ENCODE measurements at places on chromosomes 2 and 18.

DNA sequence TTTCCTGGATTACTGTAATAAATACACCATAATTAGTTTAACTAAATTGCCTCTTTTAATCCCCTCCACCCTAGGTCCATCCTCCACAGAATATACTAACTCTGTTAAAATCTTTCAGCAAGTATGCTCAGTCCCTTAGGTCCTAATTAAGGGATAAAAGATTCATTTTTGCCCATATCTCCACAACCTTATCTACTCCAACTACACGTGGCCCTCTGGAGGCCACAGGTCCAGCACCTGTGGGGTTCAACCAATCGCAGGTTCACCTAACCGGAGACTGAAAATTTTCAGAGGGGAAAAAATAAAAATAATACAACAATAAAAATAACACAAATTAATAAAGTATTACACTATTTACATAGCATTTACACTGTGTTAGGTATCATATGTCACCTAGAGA is 86.4 kb downstream of the MAP4K3 start:
- DNase-seq, result no peak

GRCh38 chr2:160282063-160282580 is 82.0 kb upstream of the ITGB6 start:
- no peak for DNase-seq

GRCh38 chr18:1760901-1761300 is 810.4 kb downstream of the METTL4 start:
- DNase-seq, result no peak

DNA sequence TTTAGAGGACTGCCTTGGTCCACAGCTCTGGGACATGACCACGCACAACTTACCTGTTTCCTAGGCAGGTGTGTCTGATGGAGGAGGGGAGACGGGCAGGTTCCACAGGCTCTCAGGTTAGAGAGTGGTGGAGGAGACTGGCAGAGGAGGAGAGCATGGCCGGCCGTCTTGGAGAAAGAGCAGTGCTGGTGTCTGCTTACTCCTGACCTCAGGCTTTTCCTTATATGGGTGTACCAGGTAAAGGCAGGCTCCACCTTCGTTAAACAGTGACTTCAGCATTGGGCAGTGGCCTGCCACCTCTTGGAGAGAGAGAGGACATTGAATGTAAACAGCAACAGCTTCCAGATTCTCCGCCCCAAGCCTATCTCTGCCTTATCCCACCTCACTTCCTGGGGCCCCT is at the start of gene CAPN13:
Gene CAPN13, minus strand, starts transcription at position 198 of the 400 bp plus-strand sequence. CDS start 20,121 bp downstream, outside the sequence.
- no peak for DNase-seq

GRCh38 chr18:50331691-50332090 is 43.2 kb upstream of the SKA1 start:
- no peak for DNase-seq

DNA sequence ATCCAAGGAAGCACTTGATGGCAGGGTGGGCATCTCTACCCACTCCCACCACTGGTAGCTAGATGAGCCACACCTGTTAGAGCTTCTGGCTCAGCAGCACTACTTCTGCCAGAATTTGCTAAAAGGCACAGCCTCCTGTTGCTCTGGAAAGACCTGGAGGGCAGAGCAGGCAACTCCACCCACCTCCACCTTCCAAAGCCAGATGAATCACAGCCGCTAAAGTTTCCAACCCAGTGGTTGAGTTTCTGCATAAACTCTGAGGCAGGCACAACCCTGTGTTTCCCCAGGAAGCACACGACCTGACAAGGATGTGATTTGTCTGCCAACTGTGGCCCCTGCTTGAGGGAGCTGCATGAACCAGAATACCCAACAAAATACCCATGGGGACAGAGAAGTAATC is 111.6 kb upstream of the GCFC2 start:
- no peak for DNase-seq

GRCh38 chr2:174024524-174025270 is 59.5 kb upstream of the SP3 start:
- DNase-seq, result no peak

GRCh38 chr18:9115984-9116383 is 13.5 kb downstream of the NDUFV2 start:
- DNase-seq, result no peak

DNA sequence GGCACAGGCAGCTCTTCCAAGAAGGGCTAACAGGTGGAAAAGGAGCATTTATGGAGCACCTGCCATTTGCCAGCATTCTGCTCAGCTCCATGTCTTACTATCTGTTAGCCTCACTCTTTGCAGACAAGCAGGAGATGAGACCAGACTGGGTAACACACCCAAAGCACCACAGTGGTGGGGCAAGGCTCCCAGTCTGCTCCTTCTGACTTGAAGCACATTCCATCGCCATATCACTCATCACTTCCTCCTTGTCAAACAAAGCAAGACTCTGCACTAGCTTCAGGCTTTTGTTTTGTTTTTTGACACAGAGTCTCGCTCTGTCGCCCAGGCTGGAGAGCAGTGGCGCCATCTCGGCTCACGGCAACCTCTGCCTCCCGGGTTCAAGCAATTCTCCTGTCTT is 182.8 kb downstream of the MGAT5 start:
- no peak for DNase-seq

GRCh38 chr2:170098626-170099312 is 79.2 kb upstream of the MYO3B start:
- DNase-seq, result no peak

DNA sequence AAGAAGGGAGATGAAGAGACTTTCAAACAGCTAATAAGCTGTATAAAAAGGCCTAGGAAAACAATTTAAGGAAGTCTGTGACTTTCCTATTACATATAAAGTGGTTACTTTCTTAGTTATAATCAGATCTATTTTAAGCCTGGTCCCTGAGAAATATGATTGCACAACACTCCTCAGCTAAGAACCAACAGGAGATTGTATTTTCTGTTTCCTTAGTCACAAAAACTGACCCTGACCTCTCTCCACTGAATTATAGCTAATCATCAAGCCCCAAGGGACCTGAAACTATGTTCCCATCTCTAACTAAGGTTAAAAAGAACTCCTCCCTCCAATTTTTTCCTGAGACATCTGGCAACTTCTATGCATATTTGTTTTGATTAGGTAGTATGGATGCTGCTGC is 106.9 kb downstream of the ROCK1 start:
- DNase-seq, result no peak

GRCh38 chr2:191907545-191907944 is 60.7 kb upstream of the CAVIN2 start:
- DNase-seq, result no peak

GRCh38 chr2:42051543-42052235 is 3.9 kb downstream of the PKDCC start:
- DNase-seq, result no peak

- no peak for DNase-seq
These were observed 11.0 kb downstream of the FIGLA start for GRCh38 chr2:70779491-70779890.

DNA sequence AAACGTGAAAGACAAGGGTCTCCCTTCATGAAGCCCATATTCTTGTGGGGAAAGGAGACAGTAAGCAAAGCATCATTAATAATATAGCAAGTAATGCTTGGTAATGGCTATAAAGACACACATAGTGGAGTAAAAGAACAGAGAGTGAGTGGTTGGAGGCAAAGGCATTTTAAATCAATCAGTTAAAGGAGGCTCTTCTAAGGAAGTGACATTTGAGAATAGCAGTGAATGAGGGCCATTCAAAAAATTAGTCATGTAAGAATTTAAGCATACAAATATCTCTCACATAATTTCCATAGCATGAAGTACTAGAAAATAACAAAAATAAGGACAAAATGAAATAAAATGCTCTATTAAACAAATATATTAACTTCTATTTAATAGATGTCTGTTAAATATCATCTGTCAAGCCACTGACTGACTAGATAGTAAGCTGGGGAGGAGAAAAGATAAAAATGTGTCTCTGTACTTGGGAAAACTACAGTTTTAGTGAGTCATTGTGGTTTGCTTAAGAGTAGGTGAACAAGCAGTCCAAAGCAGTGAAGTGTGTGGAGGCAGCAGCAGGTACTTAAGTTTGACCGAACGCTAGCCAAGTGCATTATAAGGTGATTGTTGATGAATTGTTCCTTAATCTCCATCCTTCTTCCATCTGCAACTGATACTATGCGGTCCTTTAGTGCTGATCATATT is 160.1 kb downstream of the PARD3B start:
- DNase-seq, result no peak

DNA sequence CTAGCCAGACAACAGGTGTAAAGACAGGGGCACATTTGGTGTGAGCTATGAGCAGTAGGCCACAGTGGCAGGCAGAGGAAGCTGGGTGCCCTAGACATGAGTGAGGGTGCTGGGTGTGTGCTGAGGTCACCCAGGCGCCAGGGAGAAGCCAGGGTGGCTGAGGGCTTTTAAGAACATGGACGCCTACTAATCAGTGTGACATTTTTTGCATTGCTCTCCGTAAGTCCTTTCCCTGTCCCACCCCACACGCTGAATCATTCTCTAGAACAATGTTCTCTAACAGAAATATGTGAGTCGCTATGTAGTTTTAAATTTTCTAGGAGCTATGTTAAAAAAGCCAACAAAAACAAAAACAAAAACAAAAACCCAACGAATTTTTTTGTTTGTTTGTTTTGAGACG is 204.5 kb upstream of the REV1 start:
- no peak for DNase-seq

- no peak for DNase-seq
These were observed 150.6 kb upstream of the COPS8 start for GRCh38 chr2:236935083-236935482.

DNA sequence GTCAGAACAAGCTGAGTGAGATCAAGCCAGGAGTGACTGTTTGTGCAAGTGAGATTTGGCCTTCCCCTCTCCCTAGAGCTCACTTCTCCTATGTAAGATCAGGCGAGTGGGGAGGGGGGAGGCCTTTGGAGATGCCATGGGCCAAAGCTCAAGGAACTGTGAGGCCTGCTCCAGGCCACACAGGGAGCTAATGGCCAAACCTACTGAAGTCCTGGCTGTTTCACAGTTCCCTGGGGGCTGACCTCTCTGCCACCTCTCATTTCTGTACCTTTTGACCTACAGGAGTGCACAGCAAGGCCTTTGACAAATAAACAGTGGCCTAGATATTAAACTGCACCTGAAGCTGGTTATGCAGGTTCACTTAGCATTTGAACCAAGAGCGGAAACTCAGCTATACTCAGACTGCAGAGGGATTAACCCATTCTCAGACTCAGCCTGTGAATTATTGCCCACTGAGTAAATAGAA is 235.0 kb upstream of the NT5C1B start:
- DNase-seq, result no peak

DNA sequence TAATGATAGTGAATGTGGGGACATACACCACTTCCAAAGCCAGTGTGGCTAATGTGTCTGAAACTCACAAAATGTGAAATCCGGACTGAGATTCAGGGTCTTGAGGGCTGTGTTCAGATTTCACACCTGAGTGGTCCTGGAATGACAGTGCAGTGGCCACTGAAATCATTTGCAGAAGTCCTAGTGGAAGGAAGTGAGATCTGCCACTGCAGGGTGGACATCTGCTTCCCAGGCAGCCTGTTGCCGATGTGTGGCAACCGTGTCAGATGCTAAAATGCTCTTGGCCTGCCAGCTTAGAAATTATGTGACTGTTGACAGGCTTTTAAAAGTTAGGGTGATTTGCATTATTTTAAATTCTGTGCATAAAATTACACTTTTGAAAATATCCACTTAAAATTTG is 77.8 kb upstream of the TMEM200C start:
- DNase-seq, result no peak

- DNase-seq, result no peak
These were observed 416.5 kb upstream of the GYPC start for GRCh38 chr2:126239320-126239955.

- no peak for DNase-seq
These were observed 29.0 kb upstream of the GIGYF2 start for GRCh38 chr2:232667989-232668583.

- no peak for DNase-seq
These were observed 12.7 kb upstream of the MTERF4 start for GRCh38 chr2:241114836-241115235.

GRCh38 chr2:3456125-3456524 is 63.2 kb downstream of the ADI1 start:
- no peak for DNase-seq

DNA sequence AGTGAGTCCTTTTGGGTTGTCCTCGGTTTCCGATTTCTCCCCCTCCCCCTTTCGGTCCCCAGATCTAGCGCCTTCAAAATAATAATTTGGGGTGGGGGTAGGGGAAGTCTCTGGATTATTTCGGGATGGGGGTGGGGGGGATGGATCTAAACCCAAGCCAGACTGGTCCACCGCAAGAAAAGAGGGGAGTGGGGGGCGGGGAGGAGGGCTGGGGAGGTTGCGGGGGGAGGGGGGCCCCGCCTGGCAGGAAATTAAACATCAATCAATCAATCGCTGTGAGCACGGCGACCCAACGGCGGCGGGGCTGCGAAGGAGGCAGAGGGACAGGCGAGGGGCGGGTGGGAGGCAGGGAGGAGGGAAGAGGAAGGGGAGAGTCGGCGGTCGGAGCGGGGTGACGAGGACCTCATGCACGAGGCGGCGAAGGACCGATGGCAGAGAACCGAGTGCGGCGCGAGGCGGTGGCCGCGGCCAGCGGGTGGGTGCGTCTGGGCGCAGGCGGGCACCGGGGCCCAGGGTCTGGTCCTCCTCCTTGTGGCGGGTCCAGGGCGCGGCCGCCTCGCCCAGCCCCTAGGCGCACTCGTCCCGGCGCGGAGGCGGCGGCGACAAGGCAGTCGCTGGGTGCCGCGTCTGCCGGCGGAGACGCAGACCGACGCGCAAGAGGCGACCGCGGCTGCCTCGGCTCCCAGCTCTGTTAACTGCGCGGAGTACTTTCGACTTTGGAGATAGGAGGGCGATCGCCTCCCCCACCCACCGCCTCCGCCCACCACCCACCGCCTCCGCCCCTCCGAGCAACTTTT is 468 bp upstream of the SATB2 start:
- no peak for DNase-seq

GRCh38 chr2:205889114-205889513 is 196.9 kb downstream of the INO80D start:
- DNase-seq, result no peak

DNA sequence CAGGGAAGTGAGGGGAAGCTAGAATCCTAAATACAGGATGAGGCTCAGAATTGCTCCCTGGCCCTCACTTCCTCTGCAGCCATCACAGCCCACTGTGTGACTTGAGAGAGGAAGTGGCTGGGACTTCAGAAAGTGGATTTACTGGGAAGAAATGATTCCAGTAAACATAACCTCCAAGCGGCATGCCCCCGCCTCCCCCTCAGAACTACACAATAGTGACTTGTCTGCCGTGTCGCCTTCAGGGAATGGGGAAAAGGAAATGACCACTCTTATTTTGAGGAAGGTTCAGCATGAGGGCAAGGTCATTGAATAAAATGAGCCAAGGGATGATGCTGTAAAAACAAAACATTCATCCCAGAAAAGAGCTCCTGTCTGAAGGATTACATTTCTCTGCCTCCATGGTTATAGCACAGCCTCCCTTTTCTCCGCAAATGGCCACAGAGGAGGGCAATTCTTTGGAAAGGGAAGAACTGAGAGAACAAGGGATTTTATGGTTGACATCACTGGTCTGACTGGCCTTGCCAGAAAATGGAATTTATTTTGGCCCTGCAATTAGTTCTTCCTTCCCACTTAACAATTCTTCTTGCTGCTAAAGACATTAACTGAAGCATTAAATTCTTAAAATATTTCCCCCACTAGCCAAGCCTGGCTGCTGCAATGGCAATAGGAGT is 78.9 kb upstream of the DAPL1 start:
- DNase-seq, result no peak

- no peak for DNase-seq
These were observed 358.9 kb downstream of the NCKAP5 start for GRCh38 chr2:133209325-133209724.

All from GM12892 (cell line).